ENCODE measurements at places on chromosomes 2 and 18.

GRCh38 chr2:178796079-178796677 is 11.0 kb downstream of the TTN start:
- DNase-seq, result no peak

- no peak for DNase-seq
These were observed 23.2 kb upstream of the KDM3A start for GRCh38 chr2:86417961-86418360.

GRCh38 chr2:200451511-200451910 is 58.4 kb downstream of the KCTD18 start:
- DNase-seq, result no peak

GRCh38 chr18:52553441-52553840 is 213.4 kb downstream of the DCC start:
- DNase-seq, result no peak

GRCh38 chr2:41409328-41409727 is 638.5 kb upstream of the PKDCC start:
- DNase-seq, result no peak

GRCh38 chr18:54824761-54825160 is 3.5 kb upstream of the RAB27B start:
- DNase-seq, result no peak

DNA sequence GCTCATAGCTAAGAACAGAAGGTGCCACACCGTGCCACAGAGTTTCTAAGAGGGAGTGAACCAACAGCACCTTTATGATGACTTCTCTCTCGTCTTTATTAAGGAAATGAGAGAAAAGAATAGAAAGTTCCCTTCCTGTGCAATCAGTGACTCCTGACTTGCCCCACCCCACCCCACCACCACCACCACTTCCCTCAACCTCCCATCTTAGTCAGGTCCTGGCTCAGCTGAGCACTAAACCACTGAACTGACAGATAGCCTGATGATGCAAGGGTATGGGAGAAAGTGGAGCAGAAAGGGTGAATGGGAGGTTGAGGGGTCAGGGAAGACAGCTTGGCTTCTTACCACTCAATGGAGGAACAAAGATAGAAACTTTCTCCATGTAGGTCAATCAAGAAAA is 75.2 kb upstream of the RMDN2 start:
- no peak for DNase-seq

GRCh38 chr2:74025971-74026612 is 41.4 kb downstream of the TET3 start:
- no peak for DNase-seq
